Bladder microvascular endothelial cell (primary cell): ENCODE measurements at places on chromosomes 3 and 15. TPM values are rescaled to one million over a fixed set of nuclear protein-coding genes. Genes with fewer than 3 reads are reported as not detected.

PPP2R3A gene
- 7.0 and 7.1 TPM in 2 replicates for total RNA-seq

SYNM gene
- total RNA-seq: 7.1 and 37.0 TPM in 2 replicates

NUP210 gene
- total RNA-seq: 0.16 and 7.9 TPM in 2 replicates

PRTG gene
- 1.8 and 3.9 TPM in 2 replicates for total RNA-seq
